ENCODE measurements at places on chromosomes 6 and 20. TPM values are rescaled to one million over a fixed set of nuclear protein-coding genes. Genes with fewer than 3 reads are reported as not detected.
A peak's percentile ranks its signal among the peaks of the same experiment; 100 is the strongest.

GRCh38 chr6:163008626-163009025 is 280.9 kb downstream of the PACRG start:
- H3K4me1 ChIP-seq = no peaks in the 10 kb centered on the region
- no peak overlapping the region for H3K27ac ChIP-seq

The SGK2 gene
- 0.13 TPM for total RNA-seq

DNA sequence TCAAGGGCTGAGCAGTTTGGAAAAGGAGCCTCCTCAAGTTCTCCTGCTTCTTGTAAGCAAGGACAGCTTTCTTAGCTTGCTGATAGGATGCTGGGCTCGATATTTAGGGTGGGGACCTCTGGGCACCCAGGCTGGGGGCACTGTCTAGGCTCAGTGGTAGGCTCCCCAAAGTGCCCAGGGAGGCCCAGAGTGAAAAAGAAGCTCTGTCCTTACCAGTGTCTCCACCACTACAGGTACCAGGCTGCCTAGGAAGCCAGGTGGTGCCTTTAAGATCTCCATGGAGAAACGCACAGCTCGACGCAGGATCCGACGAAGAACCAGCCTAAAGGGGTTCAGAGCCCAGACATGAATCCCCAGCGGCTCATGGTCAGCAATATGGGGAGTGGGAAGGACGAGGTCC is 6.4 kb downstream of the AARS2 start:
- no peak overlapping the region for H3K4me3 ChIP-seq
- H3K27me3 ChIP-seq = no peaks in the 10 kb centered on the region
- H3K36me3 ChIP-seq = peaks cover 100% of the 10 kb centered on the region
- no peak overlapping the region for H3K27ac ChIP-seq
- no peak for DNase-seq
- no peaks in the 10 kb centered on the region for H3K4me1 ChIP-seq

The PIM1 gene
- 18.0 TPM for total RNA-seq

GRCh38 chr6:10101551-10102252 is 313.2 kb downstream of the TFAP2A start:
- H3K4me3 ChIP-seq = no peak overlapping the region
- no peaks in the 10 kb centered on the region for H3K36me3 ChIP-seq
- no peak for DNase-seq
- H3K27me3 ChIP-seq = peaks cover 4% of the 10 kb centered on the region

The PRSS35 gene
- not detected for total RNA-seq

GRCh38 chr6:156519940-156520339 is 257.2 kb upstream of the ARID1B start:
- H3K4me1 ChIP-seq = no peaks in the 10 kb centered on the region
- no peak overlapping the region for H3K27ac ChIP-seq
- H3K27me3 ChIP-seq = no peaks in the 10 kb centered on the region
- DNase-seq = no peak

- peaks cover 38% of the 10 kb centered on the region for H3K4me1 ChIP-seq
- no peaks in the 10 kb centered on the region for H3K36me3 ChIP-seq
- no peak overlapping the region for H3K4me3 ChIP-seq
- H3K27ac ChIP-seq = peak overlapping the region; percentile 77
Observed at GRCh38 chr6:43702534-43703440, 15.2 kb upstream of the MRPS18A start.

DNA sequence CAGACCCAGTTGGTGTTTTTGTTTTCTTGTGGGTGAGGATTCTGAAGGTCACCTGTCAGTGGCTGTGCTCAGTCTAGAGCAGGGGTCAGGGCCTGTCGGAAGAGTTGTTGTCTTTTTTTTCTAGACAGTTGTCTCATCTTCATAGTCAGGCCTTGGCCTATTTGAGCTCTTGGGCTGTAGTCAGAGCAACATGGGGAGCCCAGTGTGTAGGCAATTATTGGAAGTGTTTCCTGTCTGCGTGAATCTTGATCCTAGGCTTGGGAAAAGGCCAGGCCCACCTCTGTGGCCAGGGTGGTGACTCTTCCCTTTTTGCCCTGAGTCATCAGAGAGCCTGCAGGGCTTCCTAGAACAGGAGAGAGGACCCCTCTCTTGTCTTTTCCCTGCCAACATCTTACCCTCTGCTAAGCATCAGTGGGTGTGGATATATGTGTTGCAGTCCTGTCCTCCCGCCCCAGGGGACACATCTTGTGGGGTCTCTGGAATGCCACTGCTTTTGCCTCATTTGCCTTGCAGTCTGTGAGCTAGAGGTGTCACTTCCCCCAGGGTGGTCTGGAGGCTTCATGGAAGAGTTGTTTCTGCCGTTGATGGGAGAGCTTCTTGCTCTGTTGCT is 11.4 kb downstream of the TJAP1 start:
- no peaks in the 10 kb centered on the region for H3K27me3 ChIP-seq
- peaks cover 3% of the 10 kb centered on the region for H3K4me1 ChIP-seq
- peak overlapping the region; percentile 8 for H3K4me3 ChIP-seq

GRCh38 chr6:45677381-45678284 is 299.9 kb upstream of the SUPT3H start:
- no peak overlapping the region for H3K27ac ChIP-seq
- no peak overlapping the region for H3K4me3 ChIP-seq
- no peaks in the 10 kb centered on the region for H3K4me1 ChIP-seq
- no peak for DNase-seq

DNA sequence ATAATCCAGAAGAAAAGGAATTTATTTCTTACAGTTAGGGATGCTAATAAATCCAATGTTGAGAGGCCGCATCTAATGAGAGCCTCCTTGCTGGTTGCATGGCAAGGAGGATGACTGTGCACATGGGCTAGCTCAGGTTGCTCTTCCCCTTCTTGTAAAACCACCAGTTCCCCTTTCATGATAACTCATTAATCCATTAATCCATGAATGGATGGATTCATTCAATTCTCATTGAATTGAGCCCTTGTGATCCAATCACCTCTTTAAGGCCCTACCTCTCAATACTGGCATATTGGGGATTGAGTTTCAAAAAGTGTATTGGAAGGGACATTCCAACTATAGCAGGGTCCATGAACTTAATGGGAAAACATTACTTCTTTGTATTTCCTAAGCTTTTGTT is 149.5 kb downstream of the BMP2 start:
- no peaks in the 10 kb centered on the region for H3K36me3 ChIP-seq
- no peak overlapping the region for H3K4me3 ChIP-seq
- DNase-seq = no peak
- no peaks in the 10 kb centered on the region for H3K27me3 ChIP-seq
- H3K27ac ChIP-seq = no peak overlapping the region

GRCh38 chr6:154428897-154429296 is 72.3 kb upstream of the IPCEF1 start:
- no peak overlapping the region for H3K27ac ChIP-seq
- no peak overlapping the region for H3K4me3 ChIP-seq
- no peak for DNase-seq
- H3K36me3 ChIP-seq = no peaks in the 10 kb centered on the region
